ENCODE measurements at places on chromosomes 2 and 18. TPM values are rescaled to one million over a fixed set of nuclear protein-coding genes. Genes with fewer than 3 reads are reported as not detected.

- DNase-seq: no peak
Measured at GRCh38 chr2:132646540-132647108, 23.4 kb downstream of the LYPD1 start.

DNA sequence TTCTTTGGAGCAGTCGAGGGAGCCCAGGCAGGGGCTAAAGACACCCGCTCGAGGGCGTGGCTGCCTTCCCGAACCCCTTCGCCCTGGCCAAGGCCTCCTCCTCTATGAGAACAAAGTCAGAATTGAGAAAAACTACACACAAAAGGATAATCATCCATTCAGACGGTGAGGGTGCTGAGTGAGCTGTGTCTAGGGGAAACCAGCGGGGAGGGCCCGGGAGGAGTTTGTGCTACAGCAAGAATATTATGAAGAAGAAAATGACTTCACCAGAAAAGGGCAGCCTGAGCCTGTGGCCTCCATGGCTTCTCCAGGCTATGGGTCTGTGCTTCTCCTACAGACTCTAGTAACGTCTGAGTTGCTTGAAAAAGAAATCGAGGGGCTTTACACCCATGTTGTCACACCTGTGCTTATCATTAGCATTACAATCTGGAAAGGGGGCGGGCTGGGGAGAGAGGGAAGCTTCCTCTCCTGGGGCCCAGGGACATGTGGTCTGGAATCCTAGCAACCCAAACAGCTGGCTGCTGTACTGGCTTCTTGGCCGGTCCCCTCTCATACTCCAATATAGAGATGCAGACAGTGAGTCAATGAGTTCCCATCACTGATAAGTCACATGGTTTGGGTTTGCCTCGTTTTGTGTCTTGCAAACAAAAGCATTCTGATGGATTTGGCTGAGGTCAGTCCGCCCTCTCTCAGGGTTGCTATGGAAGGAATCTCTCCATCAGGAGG, 52.0 kb upstream of the ARL4C start:
- DNase-seq: no peak

GRCh38 chr2:75641587-75641986, 5.0 kb upstream of the MRPL19 start:
- DNase-seq: no peak

DNA sequence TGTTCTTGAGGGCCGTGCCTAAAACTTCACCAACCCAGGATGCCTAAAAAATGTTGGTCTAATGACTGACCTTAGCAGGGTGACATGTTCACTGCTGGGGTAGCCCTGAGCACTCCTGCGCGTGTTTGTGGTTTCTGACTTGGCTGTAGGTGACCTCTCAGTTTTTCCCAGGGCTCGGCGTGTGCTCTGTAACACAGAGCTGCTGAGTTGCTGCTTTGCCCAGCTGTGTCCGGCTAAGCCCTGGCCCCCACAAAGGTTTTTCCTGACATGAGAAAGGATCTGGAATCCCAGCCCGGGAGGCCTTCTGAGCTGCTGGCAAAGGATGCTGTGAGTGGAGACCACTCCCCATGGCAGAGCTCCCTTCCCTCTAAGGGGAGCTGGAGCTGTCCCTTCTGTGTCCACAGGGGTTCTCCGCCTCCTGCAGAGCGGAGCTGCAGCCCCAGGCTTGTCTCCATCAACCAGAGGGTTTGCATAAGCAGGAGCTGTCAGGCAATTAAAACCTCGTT, 52.7 kb downstream of the CRIM1 start:
- DNase-seq: no peak

GRCh38 chr18:74499633-74500032, 3.5 kb downstream of the CNDP2 start:
- DNase-seq: peak; percentile 64

DNA sequence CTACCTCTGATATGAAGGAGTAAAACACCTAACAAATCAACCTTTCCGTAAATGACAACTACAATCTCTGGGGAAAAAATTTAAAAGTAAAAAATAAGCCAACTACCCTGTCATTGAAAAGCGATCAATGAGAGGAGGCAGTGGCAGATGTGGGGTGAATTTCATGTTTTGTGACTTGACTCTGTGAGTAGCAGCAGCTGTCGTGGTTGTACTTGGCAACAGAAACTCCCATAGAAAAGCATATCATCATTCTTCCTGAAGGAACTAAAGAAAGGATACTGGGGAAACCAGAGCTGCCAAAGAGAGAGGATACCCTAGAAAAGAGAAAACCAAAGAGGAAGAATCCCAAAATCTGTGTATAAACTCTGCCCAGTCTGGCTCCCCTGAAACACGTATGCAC, 236.4 kb downstream of the TNS1 start:
- DNase-seq: no peak

DNA sequence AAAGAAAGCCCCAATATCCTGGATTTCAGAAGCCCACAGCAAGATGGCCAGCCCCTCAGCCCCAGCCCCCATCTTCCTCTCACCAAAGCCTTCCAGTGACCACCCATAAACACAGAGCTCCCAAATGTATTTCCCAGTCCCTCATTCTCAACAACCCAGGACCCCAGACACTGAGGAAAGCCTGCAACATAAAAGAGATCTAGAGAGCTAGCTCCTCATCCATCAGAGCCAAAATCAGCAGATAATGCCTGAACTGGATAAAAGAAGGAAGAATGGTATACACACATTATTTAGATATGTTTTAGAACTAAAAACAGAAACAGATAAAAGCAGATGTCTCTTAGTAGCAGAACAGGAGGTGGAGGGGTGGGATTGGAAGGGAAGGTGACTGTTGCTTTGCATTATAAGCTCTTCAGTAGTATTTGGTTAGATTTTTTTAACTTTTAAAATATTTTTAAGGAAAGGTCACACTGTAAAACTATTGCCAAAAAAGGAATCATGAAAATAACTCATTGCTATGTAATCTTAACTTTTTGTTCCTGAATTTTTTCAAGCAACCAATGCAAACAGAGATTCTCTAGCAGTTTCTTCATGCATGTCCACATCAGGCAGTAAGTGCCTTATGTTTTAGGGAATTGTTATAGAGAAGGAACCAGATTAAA, 144.2 kb upstream of the PKDCC start:
- no peak for DNase-seq

DNA sequence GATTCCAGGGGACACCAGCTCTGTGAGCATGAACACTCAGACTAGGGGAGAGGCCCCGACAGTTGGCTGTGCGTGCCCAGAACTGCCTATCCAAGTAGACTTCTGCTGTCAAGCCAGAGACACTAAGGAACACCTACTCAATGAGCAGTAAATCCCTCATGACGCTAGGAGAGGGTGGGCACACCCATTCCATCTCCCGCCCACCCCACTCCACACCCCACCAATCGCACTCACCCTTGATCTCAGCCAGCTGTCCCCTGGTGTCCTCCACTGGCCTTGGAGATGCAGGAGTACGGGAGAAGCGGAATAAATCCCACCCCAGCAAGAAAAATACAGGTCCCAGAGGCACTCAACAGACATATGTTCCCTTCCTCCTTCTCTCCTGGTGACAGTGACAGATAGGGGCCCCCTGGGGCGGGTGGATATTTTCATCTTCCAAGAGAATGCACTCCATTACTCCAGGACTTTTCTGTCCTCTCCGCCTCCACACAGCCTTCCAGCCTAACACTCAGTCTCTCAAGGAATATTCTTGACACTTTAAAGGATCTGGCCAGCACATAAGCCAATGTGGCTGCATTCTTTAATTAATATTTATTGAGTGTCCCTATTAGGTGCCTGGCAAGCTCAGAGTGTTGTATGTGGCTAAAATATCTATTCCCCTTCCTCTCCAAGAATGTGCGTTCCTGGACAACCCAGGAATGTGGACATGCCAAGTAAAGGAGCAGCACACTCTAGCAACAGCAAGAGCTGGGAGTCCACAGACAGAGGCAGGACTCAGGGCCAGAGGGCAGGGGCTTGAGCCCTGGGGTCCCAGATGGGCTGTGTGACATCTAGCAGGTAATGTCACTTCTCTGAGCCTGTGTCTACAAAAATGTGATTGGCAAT, 13.1 kb upstream of the SMAD7 start:
- DNase-seq: no peak

- no peak for DNase-seq
Measured at GRCh38 chr2:146597291-146597690, 1247.5 kb upstream of the ACVR2A start.

- DNase-seq: no peak
Measured at GRCh38 chr2:61158356-61158955, 3.5 kb upstream of the C2orf74 start.

DNA sequence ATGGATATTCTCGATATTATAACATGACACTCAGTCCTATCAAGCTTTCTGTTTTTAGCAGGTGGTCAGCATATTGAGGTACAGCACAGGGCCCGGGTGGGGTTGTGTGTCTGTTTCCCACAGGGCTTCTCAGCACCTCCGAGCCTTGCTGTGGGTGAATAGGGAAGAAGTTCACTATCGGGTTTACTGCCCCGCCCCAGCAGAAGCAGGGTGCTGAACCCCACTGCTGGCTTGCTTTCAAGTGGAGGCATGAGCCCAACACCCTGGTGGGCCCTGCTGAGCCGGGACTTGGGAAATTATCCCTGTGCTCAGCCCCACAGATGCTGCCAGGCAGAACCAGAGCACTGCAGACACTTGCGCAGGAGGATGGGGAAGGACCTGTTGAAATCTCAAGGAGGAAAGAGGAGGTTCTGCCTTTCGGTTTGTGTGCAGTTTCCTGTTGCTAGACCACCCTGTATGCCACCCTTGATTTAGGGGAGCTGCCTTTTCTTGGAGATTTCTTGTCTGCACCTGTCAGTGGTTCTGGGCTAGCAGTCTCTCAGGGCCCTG, 270.3 kb upstream of the SALL3 start:
- DNase-seq: no peak

GRCh38 chr2:28437918-28438317, 45.3 kb downstream of the FOSL2 start:
- DNase-seq: no peak

GRCh38 chr18:73232933-73233332, 365.1 kb upstream of the NETO1 start:
- DNase-seq: no peak

GRCh38 chr2:43576981-43577892, 18.6 kb downstream of the THADA start:
- peak; percentile 40 for DNase-seq

DNA sequence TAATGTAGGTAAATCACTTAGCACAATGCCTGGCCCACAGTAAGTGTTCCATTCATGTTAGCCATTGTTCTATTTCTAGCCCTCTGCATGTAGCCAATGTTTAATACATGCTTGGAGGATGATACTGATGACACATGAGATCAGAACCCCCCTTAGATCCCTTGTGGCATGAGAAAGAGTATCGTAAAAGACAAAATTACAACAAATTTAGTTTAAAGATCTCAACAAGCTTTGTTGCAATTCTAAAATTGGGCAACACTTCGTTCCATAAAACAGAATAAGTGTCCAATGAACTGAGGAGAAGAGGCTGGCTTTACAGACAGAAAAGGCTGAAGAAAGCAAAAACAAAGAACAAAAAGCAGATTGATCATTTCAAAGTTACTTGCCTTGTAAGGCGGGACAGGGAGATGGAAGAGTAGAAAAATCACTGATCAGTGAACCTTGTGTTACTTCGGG, 148.7 kb upstream of the SLC1A4 start:
- DNase-seq: no peak

GRCh38 chr2:54568876-54569321, 112.8 kb downstream of the SPTBN1 start:
- no peak for DNase-seq

- no peak for DNase-seq
Measured at GRCh38 chr2:160621748-160622147, 128.1 kb upstream of the RBMS1 start.

DNA sequence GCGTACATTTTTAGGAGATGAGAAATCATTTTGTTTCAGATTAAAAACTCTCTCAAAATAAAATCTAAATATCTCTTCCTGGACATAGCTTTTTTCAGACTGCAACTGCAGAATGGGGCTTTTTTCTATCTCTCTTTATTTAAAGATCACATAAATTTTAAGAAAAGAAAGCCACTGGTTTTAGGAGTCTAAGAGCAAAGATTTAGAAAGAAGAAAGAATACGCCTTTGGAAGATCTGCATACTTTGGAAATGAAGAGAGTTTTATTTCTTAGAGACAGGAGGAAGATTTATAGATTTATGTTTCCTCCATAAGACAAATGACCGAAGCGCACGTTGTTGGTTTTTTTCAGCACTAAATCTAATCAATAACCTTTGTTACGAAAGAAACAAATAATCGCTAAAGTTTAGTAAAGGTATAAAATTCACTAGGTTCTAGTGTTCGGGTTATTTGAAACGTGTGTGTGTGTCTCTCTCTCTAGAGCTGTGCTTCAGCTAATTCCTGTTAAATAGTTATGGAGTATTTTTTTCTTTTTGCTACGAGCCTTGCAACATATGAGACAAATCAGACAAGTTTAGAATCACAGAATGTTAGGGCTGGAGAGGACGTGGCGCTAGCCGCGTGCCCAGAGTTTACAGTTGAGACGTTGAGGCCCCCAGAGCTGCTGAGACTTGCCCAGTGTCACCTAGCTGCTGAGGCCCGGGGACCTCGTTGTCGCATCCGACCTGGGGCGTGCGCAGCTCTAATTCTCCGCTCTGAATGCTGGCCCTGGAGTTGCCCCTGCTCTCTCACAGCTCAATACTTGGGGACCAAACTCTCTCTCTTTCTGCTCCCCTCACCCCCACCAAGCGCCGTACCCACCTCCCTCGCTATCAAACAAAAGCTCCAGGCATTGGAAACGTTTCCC, 69.9 kb downstream of the CTAGE1 start:
- DNase-seq: peak; percentile 50

DNA sequence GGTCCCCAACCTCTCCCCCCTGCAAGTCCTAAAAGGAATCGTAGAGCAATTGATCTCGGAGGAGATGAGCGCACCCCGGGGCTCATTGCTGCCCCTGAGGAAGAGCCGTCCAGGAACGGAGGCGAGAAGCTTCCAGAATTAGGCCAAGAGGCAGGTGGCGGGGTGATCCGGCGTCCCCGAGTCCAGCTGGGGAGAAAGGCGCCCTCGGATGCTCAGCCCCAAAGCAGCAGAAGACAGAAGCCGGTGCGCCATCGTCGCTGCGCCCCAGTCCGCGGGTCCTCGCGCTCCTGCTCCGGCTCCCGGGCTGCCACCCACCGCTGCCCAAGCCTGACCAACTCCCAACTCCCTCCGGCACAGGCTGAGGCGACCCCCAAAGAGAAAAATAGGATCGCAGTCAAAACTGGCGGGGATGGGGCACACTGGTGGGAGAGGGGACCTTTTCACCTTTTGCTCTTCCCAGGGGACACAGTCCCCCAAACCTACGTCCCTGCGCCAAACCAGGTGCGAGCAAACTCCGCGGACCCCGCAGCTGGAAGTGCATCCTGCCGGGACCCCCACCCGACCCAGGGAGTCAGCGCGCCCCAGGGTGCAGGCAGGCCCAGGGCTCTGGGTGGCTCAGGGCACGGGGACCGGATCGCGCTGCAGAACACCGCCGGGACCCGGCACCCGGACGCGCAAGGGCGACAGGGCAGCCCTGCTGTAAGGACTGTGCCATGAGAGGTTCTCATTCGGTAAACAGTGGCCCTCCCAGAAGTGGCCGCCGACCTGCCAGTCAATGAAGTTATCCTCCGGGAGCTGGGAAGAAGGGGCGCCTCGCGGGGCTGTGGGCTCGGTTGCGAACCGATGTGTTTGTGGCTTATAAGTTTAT, 8.4 kb upstream of the MEIS1 start:
- DNase-seq: no peak

The TUBA4B gene
- not detected for total RNA-seq

The CABYR gene
- total RNA-seq: 2.1 TPM

The AKAIN1 gene
- not detected for total RNA-seq

The SLC40A1 gene
- 1.5 TPM for total RNA-seq

The MAP2 gene
- total RNA-seq: not detected

The DSC2 gene
- not detected for total RNA-seq

The COL6A3 gene
- total RNA-seq: 4.1 TPM

The TMEM198 gene
- 2.1 TPM for total RNA-seq

The PARD3B gene
- total RNA-seq: 0.88 TPM
